Mesenteric fat pad (tissue), 1 donor: ENCODE measurements at places on chromosomes 1 and 21. TPM values are rescaled to one million over a fixed set of nuclear protein-coding genes. Genes with fewer than 3 reads are reported as not detected.

BARHL2 gene
- not detected for total RNA-seq

SPRR3 gene
- not detected for total RNA-seq

ADGRL4 gene
- total RNA-seq, result 81.8 TPM

DDAH1 gene
- total RNA-seq, result 15.4 TPM

DNAI4 gene
- 7.0 TPM for total RNA-seq

S100A12 gene
- total RNA-seq, result 77.2 TPM

SEMA4A gene
- total RNA-seq, result 31.9 TPM

CTH gene
- 2.5 TPM for total RNA-seq

ZNF436 gene
- 18.8 TPM for total RNA-seq

F3 gene
- total RNA-seq, result 418 TPM

KLHDC7A gene
- total RNA-seq, result 0.93 TPM

OR6K3 gene
- not detected for total RNA-seq

NEGR1 gene
- total RNA-seq, result 34.7 TPM

CELA2A gene
- total RNA-seq, result 0.74 TPM

TRIM63 gene
- total RNA-seq, result 0.26 TPM

HSD3B2 gene
- total RNA-seq, result not detected

SPATA1 gene
- 0.71 TPM for total RNA-seq

IFI16 gene
- 128 TPM for total RNA-seq

ECM1 gene
- 33.1 TPM for total RNA-seq

SYT11 gene
- total RNA-seq, result 6.1 TPM

ERICH3 gene
- not detected for total RNA-seq

FCRL1 gene
- 0.32 TPM for total RNA-seq

SLC35F3 gene
- not detected for total RNA-seq

USF1 gene
- total RNA-seq, result 57.9 TPM

CFAP126 gene
- not detected for total RNA-seq

OR2L13 gene
- not detected for total RNA-seq

WNT3A gene
- total RNA-seq, result not detected

PROX1 gene
- total RNA-seq, result 4.1 TPM

TEX50 gene
- not detected for total RNA-seq

COL9A2 gene
- total RNA-seq, result 0.48 TPM

RHOU gene
- 29.5 TPM for total RNA-seq

COL16A1 gene
- 38.9 TPM for total RNA-seq

TDRKH gene
- total RNA-seq, result 4.9 TPM

SAMSN1 gene
- 42.4 TPM for total RNA-seq

ADCY10 gene
- 0.55 TPM for total RNA-seq

OR2T35 gene
- total RNA-seq, result not detected

KLF17 gene
- total RNA-seq, result not detected

TTC22 gene
- not detected for total RNA-seq

RHBDL2 gene
- total RNA-seq, result 1.1 TPM

GOLT1A gene
- not detected for total RNA-seq

ACTL8 gene
- total RNA-seq, result not detected
